ENCODE measurements at places on chromosomes 1 and 21. TPM values are rescaled to one million over a fixed set of nuclear protein-coding genes. Genes with fewer than 3 reads are reported as not detected.

DNA sequence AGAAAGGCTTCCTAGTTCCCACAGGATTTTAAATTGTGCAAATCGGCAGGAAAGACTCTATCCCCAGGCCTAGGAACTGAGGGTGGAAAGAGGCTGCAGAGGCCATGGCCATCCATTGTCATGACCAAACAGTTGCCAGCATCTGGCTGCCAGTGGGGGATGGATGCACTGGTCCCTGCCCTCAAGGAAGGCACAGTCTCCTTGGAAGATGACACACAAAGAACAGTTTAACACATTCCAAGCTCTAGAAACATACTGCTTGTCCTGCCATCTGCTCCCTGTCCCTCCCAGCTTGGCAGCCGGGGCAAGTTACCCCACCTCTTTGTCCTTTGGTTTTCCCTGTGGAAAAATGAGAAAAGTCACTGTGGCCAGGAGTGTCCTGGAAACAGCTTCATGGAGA is 83.2 kb downstream of the BCAR3 start:
- no peak for ATAC-seq

- ATAC-seq, result peak; percentile 14
Observed at GRCh38 chr1:11654939-11655808, 497 bp downstream of the FBXO44 start.

DNA sequence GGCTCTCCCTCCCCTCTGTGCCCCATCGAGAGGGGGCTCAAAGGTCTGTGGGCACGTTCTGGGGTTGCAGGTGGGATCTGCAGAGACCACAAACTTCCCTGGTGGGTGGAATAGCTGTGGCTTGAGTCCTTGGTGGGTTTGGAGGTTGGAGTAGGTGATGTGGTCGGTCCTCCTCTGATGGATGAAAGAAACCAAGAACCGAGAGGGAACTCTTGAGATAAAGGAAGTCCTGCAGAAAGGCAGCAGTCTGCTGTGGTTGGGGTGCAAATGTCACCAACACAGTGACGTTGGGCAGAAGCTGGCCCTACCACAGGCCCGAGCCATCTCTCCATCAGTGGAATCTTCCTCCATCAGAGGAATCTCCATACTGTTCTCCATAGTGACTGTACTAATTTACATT is 171.8 kb downstream of the FCRL5 start:
- ATAC-seq, result no peak

DNA sequence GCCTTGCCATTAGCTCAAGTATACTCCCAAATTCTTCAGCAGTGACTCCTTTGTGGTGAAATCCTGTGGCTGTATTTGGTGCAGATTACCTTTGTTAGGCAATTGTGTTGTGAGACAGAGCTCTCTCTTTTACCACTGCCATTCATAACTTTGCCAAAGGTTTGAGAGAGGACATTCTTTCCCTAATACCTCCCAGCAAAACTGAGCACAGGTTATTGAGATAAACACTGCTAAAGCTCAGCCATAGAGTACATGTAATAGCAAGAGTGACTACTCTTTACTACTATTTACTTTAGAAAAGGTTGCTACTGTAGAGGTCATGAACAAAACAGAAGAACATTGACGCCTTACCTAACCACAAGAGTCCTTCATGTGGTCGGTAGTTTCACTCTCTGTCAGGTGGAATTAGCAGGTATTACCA is 514.0 kb upstream of the ADAMTS5 start:
- peak; percentile 58 for ATAC-seq

The DUSP12 gene
- total RNA-seq, result 13.0 TPM

The FCN3 gene
- 2.4 TPM for total RNA-seq
